ENCODE measurements at places on chromosomes 2 and 18. TPM values are rescaled to one million over a fixed set of nuclear protein-coding genes. Genes with fewer than 3 reads are reported as not detected.

- H3K27ac ChIP-seq, result no peak overlapping the region
- H3K4me1 ChIP-seq, result peaks cover 3% of the 10 kb centered on the region
- no peaks in the 10 kb centered on the region for H3K27me3 ChIP-seq
- no peak overlapping the region for H3K4me3 ChIP-seq
- H3K36me3 ChIP-seq, result no peaks in the 10 kb centered on the region
- DNase-seq, result peak; percentile 28
Observed at GRCh38 chr2:46492301-46492700, 12.9 kb downstream of the TMEM247 start.

- no peaks in the 10 kb centered on the region for H3K36me3 ChIP-seq
- no peak for DNase-seq
- no peak overlapping the region for H3K4me3 ChIP-seq
- peaks cover 6% of the 10 kb centered on the region for H3K4me1 ChIP-seq
- no peaks in the 10 kb centered on the region for H3K27me3 ChIP-seq
- peak overlapping the region; percentile 24 for H3K27ac ChIP-seq
Observed at GRCh38 chr18:12606592-12607315, 51.2 kb downstream of the SPIRE1 start.

- no peak overlapping the region for H3K4me3 ChIP-seq
- DNase-seq, result no peak
- H3K4me1 ChIP-seq, result no peaks in the 10 kb centered on the region
- no peaks in the 10 kb centered on the region for H3K36me3 ChIP-seq
- H3K27me3 ChIP-seq, result no peaks in the 10 kb centered on the region
Observed at GRCh38 chr2:38539086-38539485, 63.6 kb downstream of the HNRNPLL start.

CD8B gene
- total RNA-seq, result not detected
